ENCODE measurements at places on chromosomes 7 and 10.

DNA sequence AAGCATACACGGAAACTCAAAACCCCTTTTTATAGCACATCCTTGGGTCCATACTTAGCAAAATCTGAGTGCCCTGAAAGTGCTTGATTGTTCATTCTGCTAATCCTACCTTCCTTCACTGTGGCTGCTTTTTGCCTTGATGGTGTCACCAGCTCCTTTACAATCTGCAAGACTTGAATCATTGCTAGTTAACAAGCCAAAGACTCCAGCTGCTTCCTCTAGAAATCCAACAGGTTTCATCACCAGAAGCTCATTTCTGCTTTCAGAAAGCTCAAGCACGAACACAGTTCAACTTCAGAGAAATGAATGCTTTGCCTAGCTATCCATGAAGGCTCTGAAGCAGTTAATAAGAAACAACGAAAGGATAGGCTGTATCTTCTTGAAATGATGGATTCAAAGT, 38.0 kb downstream of the USP6NL start:
- no peak for DNase-seq

DNA sequence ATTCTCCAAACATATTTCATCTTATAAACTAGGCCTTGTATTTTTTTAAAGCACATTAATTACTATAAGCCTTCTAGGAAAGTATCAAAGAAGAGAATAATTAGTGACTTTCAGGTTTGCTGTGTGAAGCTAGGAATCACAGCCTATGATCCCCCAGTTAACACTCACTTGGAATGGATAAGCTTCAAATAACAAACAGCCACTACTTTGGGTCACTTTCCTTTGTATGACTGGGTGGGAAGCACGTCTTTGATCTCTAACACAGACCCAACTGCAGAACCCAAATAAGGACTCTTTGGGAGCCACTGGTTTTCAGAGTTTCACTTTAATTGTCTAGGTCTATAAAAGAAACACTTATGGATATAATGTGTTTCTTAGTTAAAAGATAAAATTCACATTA, 769.3 kb downstream of the MAGI2 start:
- peak; percentile 64 for DNase-seq

- no peak for DNase-seq
Measured at GRCh38 chr10:59617996-59618395, 91.7 kb downstream of the SLC16A9 start.

DNA sequence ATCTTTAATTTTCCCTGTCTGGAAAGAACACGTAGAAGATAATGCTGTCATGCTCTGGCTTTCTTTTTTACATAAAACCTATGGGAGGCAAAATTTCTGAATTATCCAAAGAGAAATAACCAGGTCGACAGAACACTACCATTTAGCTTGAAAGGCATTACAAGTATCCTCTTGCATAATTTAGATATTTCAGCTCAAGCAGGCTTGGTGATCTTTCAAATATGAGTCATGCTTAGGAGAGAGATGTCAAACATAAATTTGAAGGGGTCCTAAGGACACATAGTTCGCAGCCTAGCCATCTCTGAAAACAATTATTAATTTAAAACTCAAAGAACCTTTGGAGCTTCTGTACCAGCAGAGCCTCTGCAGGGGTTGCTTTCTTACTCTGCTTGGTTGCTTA, 100.9 kb downstream of the FAS start:
- DNase-seq, result no peak

Measured in NCI-H82 (cell line).